ENCODE measurements at places on chromosomes 3 and 15. TPM values are rescaled to one million over a fixed set of nuclear protein-coding genes. Genes with fewer than 3 reads are reported as not detected.

Gene DPH6
- 8.8 TPM for total RNA-seq

Gene VIPR1
- 6.6 TPM for total RNA-seq

Gene ATP13A4
- 3.2 TPM for total RNA-seq

Gene IL5RA
- total RNA-seq = 1.5 TPM

Gene STAG1
- 52.7 TPM for total RNA-seq

Gene CILP
- not detected for total RNA-seq

Gene AHSG
- total RNA-seq = 0.14 TPM

Gene FAM174B
- total RNA-seq = 9.9 TPM

Gene OR5H6
- total RNA-seq = not detected

Gene APOD
- 2.4 TPM for total RNA-seq

Gene NANOGP8
- total RNA-seq = not detected

Gene PPM1L
- 6.4 TPM for total RNA-seq

Gene SKOR1
- total RNA-seq = 0.95 TPM

Gene EFHB
- total RNA-seq = 0.89 TPM

Gene TTC23
- total RNA-seq = 4.6 TPM

Gene ITIH1
- not detected for total RNA-seq

Gene KNG1
- total RNA-seq = not detected

Gene NR2E3
- total RNA-seq = not detected

Gene MOBP
- total RNA-seq = not detected

Gene CAPN3
- 9.0 TPM for total RNA-seq

Gene LRRC2
- not detected for total RNA-seq

Gene GP5
- 1.6 TPM for total RNA-seq

Gene ST3GAL6
- total RNA-seq = 0.07 TPM

Gene GOLGA8J
- not detected for total RNA-seq

Gene ADAMTS17
- 2.6 TPM for total RNA-seq

Gene ARHGAP31
- total RNA-seq = 12.7 TPM

Gene CGNL1
- not detected for total RNA-seq

Gene SLC2A2
- not detected for total RNA-seq

Gene SPATA12
- not detected for total RNA-seq

Gene GOLGA8T
- total RNA-seq = not detected

Gene SLC22A14
- total RNA-seq = 0.21 TPM

Gene CCDC39
- not detected for total RNA-seq

Gene TRMT10C
- 22.0 TPM for total RNA-seq

Gene FGF7
- total RNA-seq = not detected

Gene SEMA5B
- not detected for total RNA-seq

Gene ARF4
- total RNA-seq = 76.3 TPM

Gene HRG
- total RNA-seq = not detected

Gene SLC28A1
- not detected for total RNA-seq

Gene TEX264
- total RNA-seq = 37.8 TPM

Gene ATP8B4
- total RNA-seq = 21.3 TPM

Gene NR1I2
- 0.25 TPM for total RNA-seq

Gene FOXB1
- 2.7 TPM for total RNA-seq

Gene ANKRD63
- not detected for total RNA-seq

Gene ABHD5
- 18.9 TPM for total RNA-seq

Gene ASB14
- not detected for total RNA-seq

Gene HTR3E
- total RNA-seq = not detected

Gene SMCO1
- not detected for total RNA-seq

Gene BDH1
- 76.9 TPM for total RNA-seq

Gene UQCRC1
- 228 TPM for total RNA-seq

Gene ZNF80
- total RNA-seq = 0.53 TPM

Gene PROK2
- 0.16 TPM for total RNA-seq

Gene CEP152
- total RNA-seq = 39.6 TPM

Gene FETUB
- not detected for total RNA-seq
